ENCODE measurements at places on chromosomes 4 and X.

- peaks cover 4% of the 10 kb centered on the region for H3K4me1 ChIP-seq
- no peaks in the 10 kb centered on the region for H3K27me3 ChIP-seq
- no peak for DNase-seq
These were observed 7.5 kb downstream of the SEPTIN6 start for GRCh38 chrX:119685225-119686066.

GRCh38 chr4:5916229-5916628 lies 23.3 kb upstream of the CRMP1 start:
- H3K27ac ChIP-seq, result no peak overlapping the region
- H3K4me1 ChIP-seq, result no peaks in the 10 kb centered on the region
- no peak for DNase-seq
- H3K36me3 ChIP-seq, result no peaks in the 10 kb centered on the region
- no peak overlapping the region for H3K4me3 ChIP-seq
- H3K27me3 ChIP-seq, result no peaks in the 10 kb centered on the region

DNA sequence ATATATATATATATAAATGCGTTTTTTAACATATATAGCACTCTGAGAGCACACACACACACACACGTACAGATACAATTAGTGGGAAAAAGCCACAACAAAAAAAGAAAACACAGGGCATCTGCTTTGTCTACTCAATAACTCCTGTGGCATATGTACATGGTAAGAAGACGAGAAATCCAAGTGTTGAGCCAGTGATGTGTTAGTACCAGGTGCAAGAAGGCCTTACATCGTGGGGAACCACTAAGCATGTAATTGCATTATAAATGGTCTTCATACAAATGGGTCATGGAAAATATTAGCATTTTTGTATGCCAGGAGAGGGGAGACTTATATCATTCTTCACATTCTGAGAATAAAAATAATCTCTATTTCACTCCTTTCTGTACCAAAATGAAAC lies 62.7 kb upstream of the FAM47B start:
- DNase-seq, result no peak
- no peak overlapping the region for H3K4me3 ChIP-seq
- H3K4me1 ChIP-seq, result no peaks in the 10 kb centered on the region
- H3K36me3 ChIP-seq, result no peaks in the 10 kb centered on the region
- no peak overlapping the region for H3K27ac ChIP-seq
- H3K27me3 ChIP-seq, result no peaks in the 10 kb centered on the region

GRCh38 chr4:124427095-124427767 lies 285.3 kb downstream of the ANKRD50 start:
- H3K36me3 ChIP-seq, result no peaks in the 10 kb centered on the region
- DNase-seq, result no peak
- H3K27ac ChIP-seq, result no peak overlapping the region
- peaks cover 4% of the 10 kb centered on the region for H3K4me1 ChIP-seq
- no peaks in the 10 kb centered on the region for H3K27me3 ChIP-seq

GRCh38 chr4:3037957-3038461 lies 36.3 kb downstream of the HTT-AS start:
- H3K36me3 ChIP-seq, result no peaks in the 10 kb centered on the region
- peaks cover 6% of the 10 kb centered on the region for H3K27me3 ChIP-seq
- no peak overlapping the region for H3K27ac ChIP-seq
- DNase-seq, result no peak
- H3K4me3 ChIP-seq, result no peak overlapping the region

GRCh38 chrX:47218920-47219815 lies 687 bp downstream of the CDK16 start:
- H3K27me3 ChIP-seq, result no peaks in the 10 kb centered on the region
- peak overlapping the region; percentile 66 for H3K27ac ChIP-seq
- no peak for DNase-seq
- H3K36me3 ChIP-seq, result peaks cover 70% of the 10 kb centered on the region
- H3K4me3 ChIP-seq, result peak overlapping the region; percentile 66

- no peak overlapping the region for H3K27ac ChIP-seq
- no peak overlapping the region for H3K4me3 ChIP-seq
- no peaks in the 10 kb centered on the region for H3K36me3 ChIP-seq
These were observed 1300.2 kb downstream of the RAPGEF2 start for GRCh38 chr4:160403081-160403480.

DNA sequence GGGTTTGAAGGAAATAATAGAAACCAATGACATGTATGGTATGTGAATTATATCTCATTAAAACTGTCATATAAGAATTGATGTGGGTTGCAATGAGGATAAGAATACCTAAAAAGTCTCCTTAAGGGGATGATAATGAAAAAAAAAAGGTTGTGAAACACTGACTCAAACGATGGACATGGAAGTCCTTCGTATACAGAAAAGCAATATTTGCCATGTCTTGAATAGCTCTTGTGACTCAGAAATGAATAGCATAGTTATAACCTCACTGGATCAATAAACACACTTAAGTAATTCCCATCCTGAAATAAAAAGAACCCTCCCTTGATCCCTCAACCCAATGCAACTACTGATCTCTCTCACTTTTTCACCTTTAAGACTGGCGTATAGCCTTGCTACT lies 89.7 kb downstream of the OPHN1 start:
- H3K36me3 ChIP-seq, result no peaks in the 10 kb centered on the region
- no peaks in the 10 kb centered on the region for H3K27me3 ChIP-seq
- H3K4me3 ChIP-seq, result no peak overlapping the region
- no peak overlapping the region for H3K27ac ChIP-seq
- no peaks in the 10 kb centered on the region for H3K4me1 ChIP-seq

DNA sequence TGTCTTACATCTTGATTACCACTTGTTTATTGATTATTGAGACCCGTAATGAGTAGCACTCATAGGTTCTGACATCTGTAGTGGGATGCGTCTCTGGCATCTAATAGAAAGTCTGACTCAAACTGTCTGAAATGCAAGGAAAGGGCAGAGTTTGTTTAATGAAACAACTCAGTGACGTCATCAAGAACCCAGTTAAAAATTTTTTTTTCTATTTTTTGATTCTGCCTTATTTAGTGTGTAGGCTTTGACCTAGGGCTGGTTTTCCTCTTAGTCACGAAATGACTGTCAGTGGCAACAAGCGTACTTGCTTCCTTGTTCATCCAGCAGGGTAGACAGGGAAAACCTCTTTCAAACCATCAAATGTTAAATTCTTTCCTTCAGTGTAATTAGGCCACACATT lies 3.1 kb upstream of the CDKL5 start:
- DNase-seq, result no peak
- H3K27me3 ChIP-seq, result no peaks in the 10 kb centered on the region
- H3K4me1 ChIP-seq, result no peaks in the 10 kb centered on the region
- no peaks in the 10 kb centered on the region for H3K36me3 ChIP-seq
- no peak overlapping the region for H3K4me3 ChIP-seq

GRCh38 chrX:40996886-40997530 lies 88.2 kb upstream of the USP9X start:
- H3K27me3 ChIP-seq, result no peaks in the 10 kb centered on the region
- peak overlapping the region; percentile 2 for H3K27ac ChIP-seq
- peak overlapping the region; percentile 27 for H3K4me3 ChIP-seq
- DNase-seq, result peak; percentile 15
- no peaks in the 10 kb centered on the region for H3K36me3 ChIP-seq
- peaks cover 5% of the 10 kb centered on the region for H3K4me1 ChIP-seq

- peaks cover 17% of the 10 kb centered on the region for H3K36me3 ChIP-seq
- H3K27ac ChIP-seq, result no peak overlapping the region
- H3K27me3 ChIP-seq, result no peaks in the 10 kb centered on the region
- H3K4me1 ChIP-seq, result no peaks in the 10 kb centered on the region
These were observed 18.7 kb downstream of the RNF4 start for GRCh38 chr4:2487632-2488031.

GRCh38 chr4:87025614-87026041 lies 90.8 kb downstream of the AFF1 start:
- no peaks in the 10 kb centered on the region for H3K27me3 ChIP-seq
- no peak for DNase-seq
- H3K4me1 ChIP-seq, result peaks cover 6% of the 10 kb centered on the region
- H3K27ac ChIP-seq, result no peak overlapping the region
- H3K36me3 ChIP-seq, result no peaks in the 10 kb centered on the region

DNA sequence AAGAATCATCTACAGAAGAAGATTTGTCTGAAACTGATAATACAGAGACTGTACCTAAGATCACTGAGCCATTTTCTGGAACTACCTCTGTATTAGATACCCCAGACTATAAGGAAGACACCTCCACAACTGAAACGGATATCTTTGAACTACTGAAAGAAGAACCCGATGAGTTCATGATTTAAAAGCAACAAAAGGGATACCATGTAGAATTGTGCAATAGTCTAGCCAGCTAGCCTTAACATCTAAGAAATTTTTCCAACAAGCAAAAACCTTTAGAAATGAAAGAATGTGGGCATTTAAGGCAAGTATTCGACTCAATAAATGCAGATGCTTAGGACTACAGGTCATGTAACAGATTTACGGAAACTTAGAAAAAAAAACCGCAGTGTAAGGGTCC lies 1.3 kb downstream of the CABS1 start:
- H3K27me3 ChIP-seq, result no peaks in the 10 kb centered on the region
- no peak for DNase-seq
- no peak overlapping the region for H3K4me3 ChIP-seq
- no peak overlapping the region for H3K27ac ChIP-seq
- H3K36me3 ChIP-seq, result no peaks in the 10 kb centered on the region
- H3K4me1 ChIP-seq, result no peaks in the 10 kb centered on the region

- H3K4me3 ChIP-seq, result no peak overlapping the region
- H3K36me3 ChIP-seq, result no peaks in the 10 kb centered on the region
- no peaks in the 10 kb centered on the region for H3K27me3 ChIP-seq
- DNase-seq, result no peak
- H3K4me1 ChIP-seq, result no peaks in the 10 kb centered on the region
- H3K27ac ChIP-seq, result no peak overlapping the region
These were observed 107.5 kb downstream of the CLNK start for GRCh38 chr4:10577018-10577417.

GRCh38 chr4:7806338-7807090 lies 133.1 kb downstream of the AFAP1 start:
- H3K27ac ChIP-seq, result peak overlapping the region; percentile 55
- DNase-seq, result no peak
- peaks cover 2% of the 10 kb centered on the region for H3K36me3 ChIP-seq
- H3K27me3 ChIP-seq, result no peaks in the 10 kb centered on the region
- H3K4me3 ChIP-seq, result no peak overlapping the region
- H3K4me1 ChIP-seq, result peaks cover 26% of the 10 kb centered on the region
